C1 segment of cervical spinal cord (tissue), 14 donors: ENCODE measurements at places on chromosomes 3 and 15.

DNA sequence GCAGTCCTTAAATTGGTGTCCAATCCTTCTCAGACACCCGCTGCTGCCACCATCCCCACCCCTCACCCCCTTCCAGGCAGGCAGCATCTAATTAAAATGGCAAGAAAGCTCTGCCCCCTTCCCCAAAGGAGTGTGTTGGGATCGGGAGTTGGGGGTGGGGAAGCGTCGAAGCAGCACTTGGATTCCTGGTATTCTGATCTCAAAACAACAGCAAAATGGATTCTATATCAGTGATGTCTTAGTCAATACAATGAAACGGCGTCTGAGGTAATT lies 1.4 kb downstream of the TNIK start:
- no peak for DNase-seq

- no peak for DNase-seq
Measured at GRCh38 chr3:10483364-10483675, 22.1 kb downstream of the ATP2B2 start.

DNA sequence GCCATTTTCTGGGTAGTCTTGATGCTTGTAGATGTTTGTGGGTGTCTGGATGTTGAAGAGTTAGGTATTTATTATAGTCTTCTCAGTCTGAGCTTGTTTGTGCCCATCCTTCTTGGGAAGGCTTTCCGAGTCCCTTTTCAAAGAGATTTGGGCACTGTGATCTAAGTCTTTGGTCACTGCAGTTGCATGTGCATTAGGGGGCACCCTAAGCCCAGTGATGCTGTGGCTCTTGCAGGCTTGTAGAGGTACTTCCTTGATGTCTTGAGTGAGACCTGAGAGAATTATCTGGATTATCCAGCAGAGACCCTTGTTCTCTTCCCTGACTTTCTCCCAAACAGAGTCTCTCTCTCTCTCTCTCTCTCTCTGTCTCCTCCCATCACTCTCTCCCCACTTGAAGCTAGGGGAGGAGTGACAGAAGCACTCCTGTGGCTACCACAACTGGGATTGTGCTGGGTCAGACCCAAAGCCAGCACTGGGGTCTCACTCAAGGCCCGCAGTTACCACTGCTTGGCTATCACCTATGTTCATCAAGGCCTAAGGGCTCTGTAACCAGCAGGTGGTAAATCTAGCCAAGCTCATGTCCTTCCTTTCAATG lies 68.5 kb downstream of the TMCO5A start:
- DNase-seq = no peak

DNA sequence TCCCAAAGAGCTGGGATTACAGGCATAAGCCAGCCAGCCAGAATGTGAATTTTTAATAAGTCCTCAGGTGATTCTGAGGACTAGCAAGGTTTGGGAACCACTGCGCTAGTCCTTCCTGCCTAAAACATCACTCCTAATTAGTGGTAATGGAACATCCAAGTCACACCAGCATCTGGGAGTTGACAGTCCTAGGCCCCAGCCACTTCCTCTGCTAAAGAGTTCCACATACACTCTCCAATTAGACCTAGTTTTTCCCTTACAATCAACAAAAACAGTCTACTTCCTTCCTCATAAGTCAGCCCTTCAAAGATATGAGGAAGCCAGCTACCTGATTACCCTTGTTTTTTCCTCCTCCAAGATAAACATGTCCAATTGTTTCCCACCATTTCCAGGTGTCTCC lies 78.1 kb downstream of the OXNAD1 start:
- DNase-seq = no peak

- no peak for DNase-seq
Measured at GRCh38 chr3:132088291-132088690, 53.5 kb upstream of the CPNE4 start.
